Stimulated activated CD8-positive, alpha-beta memory T cell treated with anti-CD3 and anti-CD28 coated beads, Interleukin-4, amount 100 ng/mL, for 24 hours (primary cell): ENCODE measurements at places on chromosomes 11 and 22.

- DNase-seq: no peak
Observed at GRCh38 chr11:57402188-57403002, 11.9 kb upstream of the PRG2 start.

DNA sequence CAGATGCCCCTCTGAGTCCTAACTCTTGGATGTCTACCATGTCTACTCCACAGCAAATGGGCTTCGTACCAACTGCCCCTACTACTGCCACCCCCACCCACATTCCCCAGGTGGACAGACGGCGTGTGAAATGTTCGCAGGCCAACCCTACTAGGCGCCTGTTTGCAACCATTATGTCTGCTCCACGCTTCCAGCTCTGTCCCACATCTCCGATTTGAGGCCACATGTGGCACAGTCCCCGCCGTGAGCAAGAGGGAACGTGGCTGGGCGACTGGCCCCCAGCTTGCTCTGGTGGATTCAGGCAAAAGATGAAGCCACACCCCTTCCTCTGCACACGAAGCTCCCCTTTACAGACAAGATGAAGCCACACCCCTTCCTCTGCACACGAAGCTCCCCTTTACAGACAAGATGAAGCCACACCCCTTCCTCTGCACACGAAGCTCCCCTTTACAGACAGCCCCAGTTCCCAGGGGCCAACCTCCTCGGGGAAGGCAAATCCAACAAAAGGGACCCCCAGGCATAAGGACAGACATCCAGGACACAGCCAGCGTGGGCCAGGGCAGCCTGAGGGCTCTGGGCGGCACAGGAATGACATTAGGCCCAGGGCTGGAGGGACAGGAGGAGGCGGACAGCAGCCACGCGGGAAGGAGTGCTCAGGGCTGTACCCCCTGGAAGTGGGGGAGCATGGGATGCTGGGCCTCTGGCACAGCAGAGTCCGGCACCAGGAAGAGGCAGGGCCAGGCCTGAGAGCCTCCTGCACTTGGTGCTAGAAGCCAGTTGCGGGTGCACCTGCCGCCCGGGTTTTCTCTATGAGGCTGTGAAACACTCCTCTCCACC, 106.2 kb downstream of the SHANK2 start:
- DNase-seq: no peak

DNA sequence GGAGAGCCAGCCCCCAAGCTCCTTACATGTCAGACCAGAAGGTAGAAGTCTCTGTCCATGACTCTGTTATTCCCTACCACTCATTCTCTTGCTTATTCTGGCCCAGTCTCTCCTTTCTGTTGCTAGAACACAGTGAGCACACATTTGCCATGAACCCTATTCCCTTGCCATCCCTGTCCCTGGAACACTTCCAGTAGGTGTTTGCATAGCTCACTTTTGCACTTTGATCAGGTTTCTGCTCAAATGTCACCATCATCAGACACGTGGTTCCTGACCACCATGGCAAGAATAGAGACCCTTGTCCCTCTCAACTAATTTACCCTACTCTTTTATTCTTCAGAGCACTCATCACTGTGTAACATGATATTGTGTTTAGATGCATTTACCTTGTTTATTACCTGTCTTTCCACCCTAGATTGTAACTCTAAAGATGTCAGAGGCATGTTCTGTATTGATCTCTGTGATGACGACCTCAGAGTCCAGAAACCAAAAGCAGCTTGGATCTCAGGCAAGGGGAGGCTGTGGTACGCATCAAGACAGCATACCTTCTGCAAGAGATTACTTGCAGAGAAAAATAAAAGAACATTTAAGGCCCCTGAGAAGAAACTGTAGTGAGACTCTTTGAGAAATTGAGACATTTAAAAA, 606.4 kb downstream of the OPCML start:
- no peak for DNase-seq

GRCh38 chr22:37320726-37321677, 38.7 kb downstream of the CYTH4 start:
- DNase-seq: no peak

- no peak for DNase-seq
Observed at GRCh38 chr22:37020192-37020479, 594 bp downstream of the MPST start.

- no peak for DNase-seq
Observed at GRCh38 chr11:24078018-24078417, 418.8 kb upstream of the LUZP2 start.

GRCh38 chr11:119571311-119571710, 148.3 kb upstream of the THY1 start:
- DNase-seq: no peak

- DNase-seq: no peak
Observed at GRCh38 chr11:3080104-3080503, 22.9 kb upstream of the CARS1 start.

GRCh38 chr11:13679768-13680167, 11.3 kb downstream of the FAR1 start:
- DNase-seq: no peak

DNA sequence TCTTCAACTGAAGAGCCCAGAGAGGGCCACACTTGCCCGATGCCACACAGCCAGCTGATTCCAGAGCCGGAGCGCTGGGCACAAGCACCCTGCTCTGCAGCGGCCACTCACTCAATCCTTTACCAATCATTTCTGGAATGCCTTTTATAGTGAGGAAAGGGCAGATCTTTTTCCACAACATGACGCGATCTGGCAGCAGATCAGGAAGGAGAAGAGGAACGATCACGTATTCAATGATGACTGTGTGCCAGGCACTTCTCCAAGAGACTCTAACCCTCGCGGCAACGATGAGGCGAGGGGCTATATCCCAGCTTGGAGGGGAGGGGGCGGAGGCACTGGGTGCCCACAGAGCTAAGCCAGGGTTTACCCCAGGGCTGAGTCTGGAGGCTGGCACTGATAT, 56.3 kb upstream of the TCF20 start:
- no peak for DNase-seq

GRCh38 chr11:833114-833791, 501 bp downstream of the CD151 start:
- no peak for DNase-seq

- no peak for DNase-seq
Observed at GRCh38 chr11:104637662-104638170, 260.5 kb downstream of the CASP12 start.

GRCh38 chr11:34259087-34259486, 98.7 kb downstream of the ABTB2 start:
- DNase-seq: no peak

- no peak for DNase-seq
Observed at GRCh38 chr22:37753746-37754145, 54.0 kb upstream of the GCAT start.

- no peak for DNase-seq
Observed at GRCh38 chr11:126336671-126337101, 18.8 kb upstream of the ST3GAL4 start.

DNA sequence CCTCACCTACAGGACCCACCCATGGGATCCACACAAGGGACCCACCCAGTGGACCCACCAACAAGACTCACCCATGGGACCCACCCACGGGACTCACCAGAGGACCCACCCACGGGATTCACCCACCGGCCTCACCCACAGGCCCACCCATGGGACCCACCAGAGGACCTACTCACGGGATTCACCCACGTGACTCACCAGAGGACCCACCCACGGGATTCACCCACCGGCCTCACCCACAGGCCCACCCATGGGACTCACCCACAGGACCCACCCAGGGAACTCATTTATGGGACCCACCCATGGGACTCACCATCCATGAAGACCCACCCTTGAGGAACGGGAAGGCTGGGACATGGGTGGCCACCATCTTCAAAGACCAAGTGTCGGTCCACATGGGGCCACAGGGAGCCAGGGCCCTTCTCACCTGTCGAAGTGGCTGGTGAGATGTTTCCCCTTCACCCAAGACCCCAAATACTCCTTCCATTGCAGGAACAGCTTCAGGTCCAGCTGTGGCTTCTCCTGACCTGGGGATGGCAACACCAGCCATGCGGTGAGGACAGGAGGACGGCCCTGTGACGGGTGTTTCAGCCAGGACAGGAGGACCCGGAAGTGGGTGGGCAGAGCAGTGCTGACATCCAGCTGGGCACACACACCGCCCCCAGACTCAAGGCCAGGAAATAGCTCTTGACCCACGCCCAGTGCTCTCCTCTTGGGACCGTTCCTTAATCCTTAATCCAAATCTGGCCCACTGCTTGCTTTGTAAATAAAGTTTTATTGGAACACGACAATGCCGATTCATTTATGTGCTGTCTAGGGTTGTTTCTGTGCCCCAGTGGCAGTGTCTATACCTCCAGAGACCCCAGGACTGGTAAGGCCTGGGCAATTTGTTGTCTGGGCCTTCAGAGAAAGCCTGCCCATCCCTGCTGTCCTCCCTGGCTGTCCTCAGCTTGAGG, 1005.1 kb downstream of the BRD1 start:
- DNase-seq: no peak

DNA sequence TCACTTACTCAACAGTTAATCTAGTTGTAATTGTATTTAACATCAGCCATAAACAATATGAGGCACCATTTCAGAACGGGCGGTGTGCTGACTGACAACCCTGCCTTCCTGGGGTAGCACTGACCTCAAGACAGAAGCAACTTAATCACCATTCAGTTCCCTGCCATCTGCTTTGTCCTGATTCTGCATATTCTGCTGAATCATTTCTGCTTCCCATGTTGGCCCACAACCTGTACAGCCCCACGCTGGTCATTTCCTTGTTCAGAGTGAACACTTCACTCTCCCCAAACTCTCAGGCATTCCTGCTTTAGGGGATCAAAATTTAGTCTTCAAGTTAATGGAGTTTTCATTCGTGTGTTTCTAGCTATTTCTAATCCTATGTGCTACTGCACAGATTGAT, 132.3 kb upstream of the ZBED5 start:
- DNase-seq: no peak

- DNase-seq: no peak
Observed at GRCh38 chr11:15726893-15727519, 612.3 kb downstream of the INSC start.

DNA sequence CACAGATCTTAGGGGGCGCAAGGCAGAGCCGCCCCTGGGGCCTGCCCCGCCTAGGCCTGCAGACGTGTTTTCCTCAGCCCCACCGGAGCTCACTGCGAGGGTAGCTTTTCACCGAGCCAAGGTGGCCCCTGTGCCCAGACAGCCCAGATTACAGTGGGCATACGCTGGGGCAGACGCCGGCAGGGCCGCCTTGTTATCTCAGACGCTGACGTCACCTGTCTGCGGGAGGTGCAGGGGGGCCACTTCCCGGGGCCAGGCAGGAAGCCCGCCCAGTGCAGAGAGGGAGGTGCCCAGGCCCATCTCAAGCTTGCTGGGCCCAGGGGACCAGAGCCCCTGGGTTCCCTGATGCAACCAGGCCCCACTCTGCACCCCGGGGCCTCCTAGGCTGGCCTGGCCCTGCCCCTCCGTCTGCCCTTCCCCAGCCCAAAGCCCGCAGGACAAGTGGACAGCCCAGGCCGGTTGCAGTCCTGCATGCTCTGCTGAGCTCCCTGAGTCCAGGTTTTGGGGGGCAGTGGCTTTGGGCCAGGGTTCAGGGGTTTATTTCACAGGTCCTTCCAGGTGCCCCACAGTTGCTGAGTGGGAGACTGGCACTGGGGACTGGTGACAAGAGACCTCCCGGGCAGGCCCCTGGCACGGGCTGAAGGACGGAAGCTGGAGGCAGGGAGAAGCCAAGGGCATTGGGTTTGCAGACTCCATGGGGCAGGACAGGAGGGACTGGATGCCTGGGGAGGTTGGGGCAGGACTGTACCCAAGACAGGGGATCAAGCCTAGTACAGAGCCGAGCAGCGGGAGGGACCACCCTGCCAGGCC, 38.6 kb downstream of the IGF2 start:
- DNase-seq: no peak

- DNase-seq: no peak
Observed at GRCh38 chr11:127383026-127383425, 382.5 kb upstream of the KIRREL3 start.
